ENCODE measurements at places on chromosomes 2 and 18. TPM values are rescaled to one million over a fixed set of nuclear protein-coding genes. Genes with fewer than 3 reads are reported as not detected.

GRCh38 chr2:45567974-45568789, 42.9 kb downstream of the SRBD1 start:
- DNase-seq = no peak

ACVR2A gene
- polyA plus RNA-seq = 33.0 TPM

DNA sequence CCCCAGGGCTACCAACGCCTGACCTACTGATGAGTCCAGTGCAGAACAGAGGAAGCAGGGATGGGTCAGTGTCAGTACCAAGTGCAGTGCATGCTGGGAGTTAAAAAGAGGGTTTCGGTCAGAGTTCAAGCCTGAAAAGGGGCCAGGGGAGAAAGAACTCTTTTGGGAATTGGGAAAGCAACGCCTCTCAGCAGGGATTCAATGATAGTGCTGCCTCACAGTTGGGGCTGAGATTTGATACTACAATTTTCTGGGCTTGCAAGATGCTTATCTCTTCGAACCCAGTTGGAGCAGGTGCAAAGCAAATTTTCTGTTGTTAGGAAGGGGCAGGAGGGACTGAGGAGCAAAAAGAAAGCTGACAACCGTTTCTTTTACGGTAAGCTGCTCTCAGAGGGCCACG, 82.6 kb downstream of the CERKL start:
- DNase-seq = no peak

DNA sequence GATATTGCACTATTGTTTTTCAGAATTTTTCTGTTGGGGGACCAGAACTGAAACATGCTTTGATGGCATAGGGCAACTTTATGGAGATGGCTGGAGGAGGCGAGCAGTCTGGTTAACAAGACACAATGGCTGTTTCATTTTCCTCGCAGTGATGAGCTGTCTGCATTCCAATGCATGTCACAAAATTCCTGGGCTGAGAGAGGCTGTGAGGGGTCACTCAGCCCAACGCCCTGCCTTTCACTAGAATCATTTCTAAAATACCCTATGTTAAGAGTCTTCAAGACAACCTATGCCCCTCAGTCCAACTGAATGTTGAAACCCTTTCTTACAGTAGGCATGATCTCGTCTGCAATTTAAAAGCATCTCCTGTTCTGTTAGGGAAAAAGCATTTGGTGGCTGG, 1090.0 kb downstream of the BCL11A start:
- DNase-seq = no peak

DNA sequence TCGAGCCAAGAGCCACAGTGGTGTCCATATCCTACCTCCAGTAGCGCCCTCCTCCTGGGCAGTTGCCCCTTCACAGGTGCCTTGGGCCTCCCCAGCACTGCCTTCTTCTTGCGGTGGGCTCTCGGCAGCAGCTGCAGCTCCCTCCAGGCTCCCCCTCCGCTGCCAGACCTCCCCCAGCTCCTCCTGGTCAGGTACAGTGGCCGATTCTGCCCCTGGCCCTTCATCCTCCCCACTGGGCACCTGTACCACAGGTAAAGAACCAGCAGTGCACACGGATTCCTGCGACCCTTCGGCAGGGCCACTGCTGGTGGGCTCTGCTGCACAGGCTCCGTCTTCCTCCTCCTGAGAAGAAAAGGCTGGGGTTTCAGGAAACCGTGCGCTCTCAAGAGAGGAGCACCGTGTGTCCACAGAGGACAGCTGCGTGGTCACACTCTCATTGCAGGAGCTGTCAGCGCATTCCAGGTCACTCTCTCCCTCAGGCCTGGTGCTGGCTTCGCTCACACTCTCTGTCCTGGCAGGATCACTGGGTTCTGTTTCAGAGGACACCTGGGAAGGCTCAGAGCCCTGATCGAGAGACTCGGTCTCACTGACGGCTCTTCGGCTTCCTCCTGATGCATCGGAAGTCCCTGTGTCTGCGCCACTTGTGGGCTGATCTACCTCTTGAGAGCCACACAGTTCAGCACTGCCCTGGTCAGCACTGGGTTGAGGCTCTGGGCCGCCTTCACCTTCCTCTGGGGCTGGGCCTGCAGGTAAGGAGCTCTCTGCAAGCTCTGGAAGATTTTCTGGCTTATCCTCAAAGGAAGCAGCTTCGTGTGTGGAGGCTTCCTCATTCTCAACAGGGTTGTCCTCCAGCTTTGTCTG, 147.4 kb upstream of the STK17B start:
- DNase-seq = no peak

RGPD3 gene
- 0.12 TPM for polyA plus RNA-seq

- DNase-seq = no peak
These were observed 92.9 kb upstream of the ST3GAL5 start for GRCh38 chr2:85981579-85982247.

BCL2L11 gene
- 17.8 TPM for polyA plus RNA-seq

GRCh38 chr2:144310889-144311608, 208.9 kb downstream of the ZEB2 start:
- DNase-seq = no peak
